ENCODE measurements at places on chromosomes 16 and 17.

DNA sequence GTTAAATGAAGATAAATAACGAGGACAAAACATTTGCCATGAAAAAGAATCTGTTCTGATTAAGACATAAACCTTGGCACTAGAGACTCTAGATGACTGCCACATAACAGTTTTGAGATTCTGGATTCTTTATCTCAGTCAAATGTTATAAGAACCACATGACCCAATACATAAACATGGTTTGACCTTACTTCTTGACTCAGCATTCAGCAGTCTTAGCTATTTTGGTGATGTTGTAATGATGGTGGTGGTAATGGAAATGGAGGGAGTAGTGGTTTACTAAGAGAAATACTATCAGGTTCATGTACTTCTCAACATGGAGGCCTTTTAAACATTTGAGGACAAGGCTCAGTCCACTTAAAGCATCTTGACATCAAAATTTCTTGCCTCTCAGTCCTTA, 925.4 kb downstream of the CDH11 start:
- no peak for DNase-seq

DNA sequence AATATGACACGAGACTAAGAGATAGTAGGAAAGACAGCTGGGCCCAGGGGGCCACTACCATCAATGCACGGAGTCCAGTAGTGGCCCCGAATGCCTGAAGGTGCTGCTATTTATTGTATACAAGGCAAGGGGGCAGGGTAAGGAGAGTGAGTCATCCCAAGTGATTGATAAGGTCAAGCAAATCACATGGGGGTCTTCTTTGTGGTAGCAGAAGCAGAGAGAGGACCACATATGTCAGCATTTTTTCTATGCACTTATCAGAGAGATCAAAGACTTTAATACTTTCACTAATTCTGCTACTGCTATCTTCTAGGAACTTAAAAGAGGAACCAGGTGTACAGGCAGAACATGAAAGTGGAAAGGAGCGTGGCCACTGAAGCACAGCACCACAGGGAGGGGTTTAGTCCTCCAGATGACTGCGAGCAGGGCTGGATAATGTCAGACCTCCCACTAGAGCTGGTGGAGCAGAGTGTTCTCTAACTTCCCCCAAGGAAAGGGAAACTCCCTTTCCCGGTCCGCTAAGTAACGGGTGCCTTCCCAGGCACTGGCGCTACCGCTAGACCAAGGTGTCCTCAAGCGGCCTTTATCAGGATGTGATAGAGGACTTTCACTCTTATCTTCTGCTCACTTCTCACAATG, 26.4 kb upstream of the ARL4D start:
- no peak for DNase-seq

DNA sequence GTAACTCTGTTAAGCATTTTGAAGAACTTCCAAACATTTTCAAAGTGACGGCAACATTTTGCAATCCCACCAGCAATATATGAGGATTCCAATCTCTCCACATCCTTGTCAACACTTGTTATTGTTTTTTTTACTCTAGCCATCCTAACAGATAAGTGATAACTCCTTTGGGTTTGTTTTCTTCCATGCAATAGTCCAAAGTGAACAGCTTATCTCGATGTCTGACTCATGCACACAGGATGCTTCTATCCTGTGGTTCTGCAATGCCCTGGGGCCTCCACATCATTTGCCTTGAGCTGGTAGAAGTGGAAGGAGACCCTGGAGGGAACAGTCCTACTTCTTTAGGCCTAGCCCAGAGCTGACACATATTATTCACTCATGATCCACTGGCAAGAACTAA, 13.0 kb downstream of the TLE7 start:
- DNase-seq: no peak

GRCh38 chr16:22360963-22361659, 13.3 kb downstream of the CDR2 start:
- no peak for DNase-seq

DNA sequence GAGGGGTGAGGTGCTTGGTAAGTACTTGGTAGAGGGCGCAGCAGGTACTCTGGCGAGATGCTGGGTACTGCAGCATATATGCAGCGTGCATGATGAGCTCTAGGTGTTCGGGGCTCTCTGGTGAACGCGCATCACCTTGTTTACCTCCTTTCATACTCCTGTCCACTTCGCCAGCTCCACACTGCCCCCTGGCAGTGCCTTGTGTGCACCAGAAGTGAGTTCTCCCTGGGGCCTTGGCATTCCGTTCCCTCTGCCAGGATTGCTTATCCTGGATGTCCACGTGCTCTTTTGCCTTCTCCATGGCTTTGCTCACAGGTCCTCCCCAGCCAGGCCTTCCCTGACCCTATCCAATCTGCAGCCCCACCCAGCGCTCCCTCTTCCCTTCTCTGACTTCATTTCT, 154.2 kb downstream of the MRM1 start:
- no peak for DNase-seq

DNA sequence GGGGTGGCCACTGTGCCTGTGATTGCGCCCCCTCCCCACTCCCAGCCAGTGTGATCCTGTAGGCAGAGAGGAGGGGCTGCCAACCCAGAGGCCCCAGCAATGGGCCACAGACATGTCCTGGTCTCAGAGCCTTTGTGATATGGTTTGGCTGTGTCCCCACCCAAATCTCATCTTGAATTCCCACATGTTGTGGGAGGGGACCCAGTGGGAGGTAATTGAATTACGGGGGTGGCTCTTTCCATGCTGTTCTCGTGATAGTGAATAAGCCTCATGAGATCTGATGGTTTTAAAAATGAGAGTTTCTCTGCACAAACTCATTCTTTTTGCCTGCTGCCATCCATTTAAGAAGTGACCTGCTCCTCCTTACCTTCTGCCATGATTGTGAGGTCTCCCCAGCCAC, 56.8 kb upstream of the ZNF469 start:
- no peak for DNase-seq

- no peak for DNase-seq
Observed at GRCh38 chr17:76107509-76107908, 3.9 kb upstream of the EXOC7 start.

- peak; percentile 75 for DNase-seq
Observed at GRCh38 chr17:49738456-49739163, 25.3 kb downstream of the FAM117A start.

DNA sequence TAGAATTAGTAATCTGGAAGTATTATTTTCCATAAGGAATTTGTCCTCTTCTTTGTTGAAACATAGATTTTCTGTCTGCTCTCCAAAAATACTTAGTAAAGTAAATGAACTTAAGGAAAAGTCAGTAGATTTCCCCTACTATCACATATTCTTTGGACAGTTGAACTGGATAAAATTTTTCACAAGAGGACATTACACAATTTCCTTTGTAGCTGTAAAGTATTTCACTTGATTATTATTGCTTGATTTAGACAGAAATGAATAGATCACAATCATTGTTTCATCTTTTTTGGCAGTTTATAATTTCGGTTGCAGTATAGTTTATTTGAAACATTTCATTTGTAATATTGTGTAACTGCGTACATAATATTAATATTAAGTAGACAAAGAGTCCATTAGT, 12.5 kb downstream of the CYB5B start:
- no peak for DNase-seq

- no peak for DNase-seq
Observed at GRCh38 chr16:81996664-81997509, 14.4 kb downstream of the SDR42E1 start.

DNA sequence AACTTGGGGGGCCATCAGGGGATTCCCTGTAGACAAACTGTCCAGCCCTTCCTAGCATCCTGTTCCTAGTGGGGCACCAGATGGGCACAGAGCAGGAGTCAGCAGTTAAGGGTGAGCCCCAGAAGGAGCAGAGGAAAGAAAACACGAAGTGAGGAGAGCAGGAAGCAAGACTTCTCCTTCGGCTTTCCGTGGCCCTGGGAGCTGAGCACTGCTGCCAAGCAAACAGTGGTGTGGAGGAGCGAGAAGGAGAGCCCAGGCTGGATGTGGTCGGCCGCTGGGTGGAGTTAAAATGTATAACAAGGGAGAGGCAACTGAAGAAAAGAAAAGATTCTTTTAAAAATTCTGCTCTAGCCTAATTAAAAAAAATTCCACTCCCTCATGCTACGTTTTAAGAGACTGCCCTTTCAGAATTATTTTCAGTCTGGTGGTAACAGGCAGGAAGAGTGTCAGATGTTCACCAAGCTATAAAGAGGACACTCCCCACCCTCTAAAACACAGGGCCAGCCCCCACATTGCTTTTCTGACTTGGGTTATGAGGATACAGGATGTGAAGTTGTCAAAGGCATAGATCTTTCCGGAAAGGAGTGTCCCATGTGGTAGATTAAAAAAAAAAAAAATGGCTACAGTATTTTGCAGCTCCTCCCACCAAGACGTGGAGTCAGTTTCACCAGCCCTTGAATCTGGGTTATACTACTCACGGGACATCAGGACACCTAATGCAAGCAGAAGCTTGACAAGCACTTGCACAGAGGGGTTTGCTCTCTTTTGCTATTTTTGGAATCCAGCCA, 74.9 kb upstream of the ZFHX3 start:
- DNase-seq: no peak

DNA sequence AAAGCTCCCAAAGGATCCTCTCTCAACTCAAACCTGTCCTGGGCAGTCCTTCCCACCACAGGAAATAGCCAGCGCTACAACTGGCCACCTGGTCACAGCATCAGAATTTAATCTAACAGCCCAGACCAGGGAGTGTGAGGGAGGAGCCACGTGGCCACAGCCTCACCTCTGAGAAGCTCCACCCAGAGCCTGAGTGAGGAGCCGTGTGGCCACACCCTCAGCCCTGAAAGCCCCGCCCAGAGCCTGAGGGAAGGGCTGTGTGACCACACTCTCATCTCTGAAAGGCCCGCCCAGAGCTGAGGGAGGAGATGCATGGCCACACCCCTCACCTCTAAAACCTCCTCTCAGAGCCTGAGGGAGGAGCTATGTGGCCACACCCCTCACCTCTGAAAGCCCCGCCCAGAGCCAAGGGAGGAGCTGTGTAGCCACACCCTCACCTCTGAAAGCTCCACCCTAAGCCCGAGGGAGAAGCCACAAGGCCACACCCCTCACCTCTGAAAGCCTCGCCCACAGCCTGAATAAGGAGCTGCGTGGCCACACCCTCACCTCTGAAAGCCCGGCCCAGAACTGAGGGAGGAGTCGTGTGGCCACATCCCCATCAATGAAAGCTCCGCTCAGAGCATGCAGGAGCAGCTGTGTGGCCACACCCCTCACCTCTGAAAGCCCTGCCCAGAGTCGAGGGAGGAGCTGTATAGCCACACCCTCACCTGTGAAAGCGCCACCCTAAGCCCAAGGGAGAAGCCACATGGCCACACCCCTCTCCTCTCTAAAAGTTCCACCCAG, 28.6 kb downstream of the SLC38A8 start:
- no peak for DNase-seq

- DNase-seq: no peak
Observed at GRCh38 chr17:73519714-73520368, 124.4 kb downstream of the SDK2 start.

DNA sequence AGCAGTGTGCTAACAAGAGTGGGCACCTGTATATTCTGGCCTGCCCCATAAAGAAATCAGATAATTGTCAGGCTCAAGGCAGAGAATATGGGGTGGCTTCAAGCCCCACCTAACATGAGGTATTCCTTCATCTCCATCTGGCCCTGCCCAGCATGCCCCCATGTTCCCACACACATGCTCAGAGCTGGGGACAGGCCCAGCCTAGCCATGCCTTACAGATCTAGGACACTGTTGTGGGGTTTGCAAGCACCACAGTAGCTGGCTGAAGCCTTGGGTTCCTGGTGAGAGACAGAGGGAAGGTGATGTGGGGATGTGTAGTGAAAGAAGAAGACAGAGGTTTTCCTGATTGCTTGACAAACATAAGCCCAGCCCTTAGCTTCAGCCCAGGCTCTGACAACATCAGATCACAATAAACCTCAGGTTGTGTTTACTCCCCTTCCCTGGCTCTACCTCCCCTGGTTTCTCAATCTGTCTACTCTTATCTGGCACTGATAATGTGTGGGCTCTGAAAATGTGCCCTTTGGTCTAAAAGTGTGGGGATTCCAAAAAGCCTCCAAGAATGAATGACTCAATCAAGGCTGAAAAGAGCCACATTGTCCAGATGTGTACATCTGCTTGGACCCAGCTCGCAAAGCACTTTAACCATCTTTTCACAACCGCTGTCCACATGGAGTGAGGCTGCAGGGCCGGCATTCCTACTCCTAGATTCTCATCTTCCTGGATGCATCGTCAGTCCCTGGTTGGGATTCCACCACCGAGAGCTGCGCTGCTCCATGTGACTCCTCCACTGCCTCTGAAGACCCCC, 34.4 kb downstream of the CDRT4 start:
- DNase-seq: peak; percentile 15

DNA sequence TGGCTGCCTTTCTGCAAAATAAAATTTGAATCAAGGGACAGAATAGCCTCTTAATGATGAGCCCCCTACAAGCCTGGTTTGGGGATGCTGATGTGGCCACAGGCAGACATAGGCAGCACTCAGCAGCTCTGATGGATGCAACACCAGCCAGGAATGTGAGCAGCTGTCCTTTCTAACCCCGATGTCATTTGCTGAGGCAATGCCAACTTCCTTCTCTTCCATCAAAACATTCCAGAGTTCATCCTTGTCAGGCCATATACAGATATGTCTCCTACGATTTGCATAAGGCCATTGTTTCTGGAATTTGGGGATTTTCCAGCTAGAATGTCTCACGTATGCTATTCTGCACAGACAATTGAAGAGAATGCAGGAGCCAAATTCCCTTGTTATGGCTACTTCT, 52.1 kb upstream of the MYOCD start:
- no peak for DNase-seq

- DNase-seq: no peak
Observed at GRCh38 chr17:47276868-47277267, 23.2 kb downstream of the ITGB3 start.

DNA sequence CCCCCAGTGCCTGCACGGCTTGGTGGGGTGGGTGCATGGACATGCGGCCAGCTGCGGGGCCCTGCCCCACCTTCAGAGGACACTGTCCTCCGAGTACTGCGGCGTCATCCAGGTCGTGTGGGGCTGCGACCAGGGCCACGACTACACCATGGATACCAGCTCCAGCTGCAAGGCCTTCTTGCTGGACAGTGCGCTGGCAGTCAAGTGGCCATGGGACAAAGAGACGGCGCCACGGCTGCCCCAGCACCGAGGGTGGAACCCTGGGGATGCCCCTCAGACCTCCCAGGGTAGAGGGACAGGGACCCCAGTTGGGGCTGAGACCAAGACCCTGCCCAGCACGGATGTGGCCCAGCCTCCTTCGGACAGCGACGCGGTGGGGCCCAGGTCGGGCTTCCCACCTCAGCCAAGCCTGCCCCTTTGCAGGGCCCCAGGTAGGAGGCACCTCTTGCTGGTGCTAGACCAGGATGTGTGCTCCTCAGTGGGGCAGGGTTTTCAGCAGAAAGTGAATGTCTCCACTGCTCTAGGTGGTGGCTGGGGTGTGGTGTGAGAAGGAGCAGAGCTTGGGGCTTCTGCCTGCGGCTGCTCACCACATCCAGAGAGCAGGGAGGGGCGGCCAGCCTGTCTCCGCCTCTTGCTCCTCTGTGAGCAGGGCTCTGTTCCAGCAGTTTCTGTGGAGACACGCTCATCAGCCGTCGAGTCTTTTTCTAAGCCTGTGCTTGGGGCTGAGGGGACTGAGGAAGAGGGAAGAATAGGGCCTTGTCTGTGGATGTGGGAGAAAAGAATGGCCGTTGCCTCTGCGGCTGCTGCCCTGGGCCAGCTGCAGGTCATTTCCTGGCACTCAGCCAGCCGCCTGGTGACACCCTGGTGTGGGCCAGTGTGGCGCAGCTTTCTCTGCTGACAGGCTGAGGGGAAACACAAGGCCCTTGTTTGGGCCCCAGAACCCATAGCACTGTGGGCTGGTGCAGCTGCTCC, 2.2 kb downstream of the ZNF276 start:
- DNase-seq: no peak
